ENCODE measurements at places on chromosomes 5 and 9. TPM values are rescaled to one million over a fixed set of nuclear protein-coding genes. Genes with fewer than 3 reads are reported as not detected.

- DNase-seq, result peak; percentile 0
Observed at GRCh38 chr5:116176121-116176520, 91.3 kb downstream of the COMMD10 start.

DNA sequence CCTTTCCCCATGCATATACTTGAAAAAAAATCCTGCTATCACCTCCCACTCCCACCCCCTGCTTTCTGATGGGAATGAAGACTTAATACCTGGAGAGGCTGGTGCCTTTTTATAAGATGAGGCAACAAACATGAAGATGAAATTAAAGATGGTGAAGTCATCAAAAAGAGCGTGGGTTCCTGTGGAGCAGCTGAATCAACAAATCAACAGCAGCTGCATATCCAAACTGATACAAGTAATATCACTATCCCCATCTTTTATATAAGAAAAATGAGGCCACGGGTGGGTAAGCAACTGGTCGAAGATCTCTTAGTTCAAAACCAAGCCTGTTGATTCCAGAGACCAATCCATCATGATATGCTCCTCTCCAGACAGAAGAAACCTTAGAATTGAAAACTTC lies 268.5 kb downstream of the ENC1 start:
- no peak for DNase-seq

The FBP2 gene
- not detected for total RNA-seq

DNA sequence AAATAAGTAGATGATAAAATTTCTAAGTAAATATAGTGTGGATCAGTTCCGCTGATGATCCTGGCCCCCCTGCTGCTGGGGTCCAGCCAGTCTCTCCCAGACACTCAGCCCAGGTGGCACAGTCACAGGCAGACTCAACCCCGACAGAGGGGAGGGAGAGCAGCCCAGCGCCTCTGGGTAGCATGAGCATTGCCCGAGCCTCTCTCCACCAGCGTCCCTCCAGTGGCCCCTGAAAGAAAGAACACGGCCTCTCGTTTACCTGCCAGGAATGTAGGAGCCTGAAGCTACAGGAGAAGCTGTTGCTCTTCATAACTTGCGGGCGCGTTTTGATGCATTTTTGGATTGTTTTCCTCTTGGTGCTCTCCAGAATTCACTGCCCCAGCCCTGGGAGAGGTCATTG lies 68.8 kb upstream of the ICE1 start:
- DNase-seq, result no peak

The CATSPER3 gene
- 0.09 TPM for total RNA-seq

The INSL6 gene
- total RNA-seq, result not detected
